Urothelium cell line (cell line): ENCODE measurements at places on chromosomes 13 and 19.

DNA sequence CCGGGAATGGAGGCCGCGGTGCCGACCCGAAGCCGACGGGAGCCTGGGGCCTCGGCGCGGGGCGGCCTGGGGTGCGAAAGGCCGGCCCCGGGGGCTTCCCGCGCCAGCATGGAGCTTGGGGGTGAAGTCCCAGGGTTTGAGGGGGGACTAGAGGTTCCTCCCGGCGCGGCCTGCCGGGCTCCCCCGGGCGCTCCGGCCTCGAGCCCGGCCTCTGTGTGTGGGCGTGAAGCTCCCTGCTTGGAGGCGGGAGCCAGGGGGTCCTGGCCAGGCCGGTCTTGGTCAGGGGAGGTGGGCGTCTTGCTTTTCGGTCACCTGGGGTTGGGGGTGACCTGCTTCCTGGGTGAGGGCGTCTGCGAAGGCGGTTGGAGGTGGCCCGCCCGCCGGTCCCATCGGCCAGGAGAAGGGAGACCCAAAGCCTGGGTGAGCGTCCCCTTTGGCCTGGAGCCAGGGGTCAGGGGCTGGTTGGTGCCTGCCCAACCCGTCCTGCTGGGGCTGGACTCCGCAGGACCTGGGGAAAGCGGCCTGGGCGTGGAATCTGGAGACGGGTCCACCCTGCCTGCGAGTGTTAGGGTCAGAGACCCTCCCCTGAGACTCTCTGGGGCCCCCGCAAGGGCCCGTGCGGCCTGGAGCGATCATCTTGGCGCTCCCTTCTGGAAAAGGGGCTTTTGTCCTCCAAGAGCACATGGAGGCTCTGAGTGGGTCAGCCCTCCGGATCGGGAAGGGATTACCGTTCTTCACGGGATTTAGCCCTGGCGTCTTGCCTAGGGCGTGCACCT lies 535 bp downstream of the BSG start:
- DNase-seq = no peak

GRCh38 chr13:37023871-37024270 lies 23.3 kb downstream of the EXOSC8 start:
- no peak for DNase-seq

- no peak for DNase-seq
These were observed 10.2 kb downstream of the CARM1 start for GRCh38 chr19:10881403-10882107.

- DNase-seq = no peak
These were observed 955.1 kb downstream of the DIAPH3 start for GRCh38 chr13:59208405-59209195.

DNA sequence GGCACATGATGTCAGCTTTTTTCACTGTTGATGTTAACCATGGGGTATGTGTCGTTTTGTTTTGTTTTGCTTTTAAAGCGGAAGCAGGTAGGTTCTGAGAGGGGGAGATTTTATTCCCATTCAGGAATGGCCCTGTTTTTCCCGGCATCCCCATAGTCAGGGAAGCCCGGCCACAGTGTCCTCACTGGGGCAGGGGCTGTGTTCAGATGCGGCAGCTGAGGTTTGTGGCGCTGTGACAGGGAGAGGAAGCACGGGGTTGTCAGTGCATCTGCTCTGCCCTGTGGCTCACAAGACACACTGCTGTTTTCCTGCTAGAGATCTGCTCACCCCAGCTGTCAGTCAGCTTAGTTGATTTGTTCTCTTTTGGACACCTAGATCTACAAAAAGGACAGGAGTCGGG lies 27.6 kb downstream of the ANKRD27 start:
- DNase-seq = no peak

DNA sequence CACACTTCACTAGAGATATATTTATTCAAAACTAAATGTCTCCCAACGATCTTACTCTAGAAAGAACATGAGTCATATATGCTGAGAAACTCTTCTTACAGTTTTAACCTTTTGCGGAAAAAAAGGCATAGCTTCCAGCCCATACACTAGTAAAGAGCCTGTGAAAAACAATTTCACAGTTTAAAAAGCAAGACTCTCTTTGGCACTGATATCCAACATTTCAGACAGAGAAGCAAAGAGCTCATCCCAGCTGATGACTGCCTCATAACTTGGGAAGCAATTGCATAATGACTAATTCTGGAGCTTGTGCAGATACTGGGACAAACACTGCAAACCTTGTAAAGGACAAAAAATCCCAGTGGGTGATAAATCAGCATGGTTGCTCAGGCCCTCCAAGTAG lies 88.0 kb downstream of the ENOX1 start:
- no peak for DNase-seq

GRCh38 chr13:21365574-21365973 lies 93.5 kb downstream of the ZDHHC20 start:
- DNase-seq = no peak

DNA sequence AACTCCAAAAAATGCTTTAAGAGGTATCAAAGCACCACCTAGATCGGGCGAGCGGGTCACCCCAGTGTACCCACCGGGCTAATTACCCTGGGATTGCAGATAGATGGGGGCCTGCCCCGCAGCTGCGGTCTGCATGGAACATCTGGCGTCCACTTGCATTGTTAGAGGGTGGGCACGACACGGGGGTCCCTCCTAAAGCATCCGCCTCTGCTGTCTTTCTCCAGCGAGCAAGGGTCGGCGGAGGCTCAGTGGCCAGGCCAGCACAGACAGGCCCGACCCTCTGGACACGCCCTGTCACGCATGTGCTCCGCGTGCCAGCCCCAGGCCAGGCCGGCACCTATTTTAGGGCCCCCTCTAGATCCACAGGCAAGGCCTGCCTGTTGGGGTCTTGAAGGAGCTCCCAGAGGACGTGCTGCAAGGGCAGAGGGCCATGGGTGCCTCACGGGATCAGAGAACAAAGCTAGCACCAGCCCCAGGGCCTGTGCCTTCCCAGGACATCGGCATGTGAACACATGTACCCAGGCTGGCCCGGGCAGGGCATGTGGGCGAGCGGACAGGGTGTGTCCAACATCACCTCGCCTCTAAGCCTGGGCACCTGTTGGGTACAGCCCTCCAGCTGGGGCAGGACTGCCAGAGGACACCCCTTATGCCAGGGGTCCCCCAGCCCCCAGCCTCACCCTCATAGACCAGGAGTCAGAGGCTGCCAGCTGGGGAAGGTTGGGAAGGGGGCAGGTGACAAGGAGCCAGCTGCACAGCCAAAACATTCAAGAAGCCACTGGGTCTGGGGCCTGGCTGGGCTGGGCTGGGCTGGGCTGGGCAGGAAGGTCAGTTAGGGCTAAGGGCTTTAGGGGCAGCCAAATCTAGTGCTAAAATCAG lies 35.6 kb upstream of the NANOS3 start:
- no peak for DNase-seq

DNA sequence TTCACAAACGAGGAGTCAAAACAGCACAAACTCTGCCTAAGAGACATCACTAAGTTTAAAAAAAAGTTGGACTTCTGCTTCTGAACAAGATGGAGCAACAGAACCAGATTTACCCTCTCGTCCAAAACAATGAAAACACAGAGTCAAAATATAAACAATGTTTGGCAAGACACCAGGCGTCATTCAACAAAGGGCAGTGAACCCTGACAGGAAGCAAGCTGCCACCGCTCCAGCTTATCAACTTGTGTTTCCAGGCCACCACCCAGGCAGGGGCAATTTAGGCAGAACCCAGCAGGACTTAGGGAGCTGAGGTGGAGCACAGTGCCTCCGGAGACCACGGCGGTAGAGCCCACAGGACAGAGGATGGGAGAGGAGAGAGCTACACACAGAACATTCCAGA lies 8.6 kb upstream of the NAPA start:
- no peak for DNase-seq

- peak; percentile 4 for DNase-seq
These were observed 1220.5 kb downstream of the PCDH17 start for GRCh38 chr13:58852076-58852475.

- peak; percentile 17 for DNase-seq
These were observed 1.2 kb upstream of the ZNF225 start for GRCh38 chr19:44111910-44112463.

DNA sequence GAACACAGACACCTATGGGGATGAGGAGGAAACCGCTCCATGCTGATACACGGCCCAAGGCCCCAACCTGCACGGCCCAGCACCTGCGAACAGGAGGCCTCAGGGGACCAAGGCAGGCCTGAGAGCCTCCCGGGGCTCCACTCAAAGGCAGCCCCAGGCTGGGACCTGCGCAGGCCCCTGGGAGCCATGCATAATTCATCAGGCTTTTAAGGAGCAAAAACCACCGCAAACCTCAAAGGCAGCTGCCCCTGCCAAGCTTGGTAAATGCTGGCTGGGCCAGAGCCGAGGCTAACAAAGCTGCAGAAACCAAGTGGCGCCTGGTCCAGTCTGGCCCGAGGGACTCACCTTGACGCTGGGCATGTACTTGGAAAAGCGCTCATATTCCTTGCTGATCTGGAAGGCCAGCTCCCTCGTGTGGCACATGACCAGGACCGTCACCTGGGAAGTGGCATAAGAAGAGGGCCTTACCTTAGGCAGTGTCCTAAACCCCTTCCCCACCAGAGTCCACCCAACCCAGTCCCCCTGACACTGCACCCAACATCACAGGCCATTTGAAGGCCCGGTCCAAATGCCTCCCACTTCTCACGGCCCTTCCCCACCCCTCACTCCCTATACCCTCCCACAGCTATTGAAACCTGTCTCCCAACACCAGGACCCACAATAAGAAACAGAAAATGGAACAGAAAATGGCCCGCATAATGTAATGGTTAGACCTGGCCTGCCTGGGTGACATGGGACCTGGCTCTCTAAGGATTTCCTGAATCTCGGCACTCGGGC lies 7.8 kb downstream of the DDX39A start:
- DNase-seq = no peak

DNA sequence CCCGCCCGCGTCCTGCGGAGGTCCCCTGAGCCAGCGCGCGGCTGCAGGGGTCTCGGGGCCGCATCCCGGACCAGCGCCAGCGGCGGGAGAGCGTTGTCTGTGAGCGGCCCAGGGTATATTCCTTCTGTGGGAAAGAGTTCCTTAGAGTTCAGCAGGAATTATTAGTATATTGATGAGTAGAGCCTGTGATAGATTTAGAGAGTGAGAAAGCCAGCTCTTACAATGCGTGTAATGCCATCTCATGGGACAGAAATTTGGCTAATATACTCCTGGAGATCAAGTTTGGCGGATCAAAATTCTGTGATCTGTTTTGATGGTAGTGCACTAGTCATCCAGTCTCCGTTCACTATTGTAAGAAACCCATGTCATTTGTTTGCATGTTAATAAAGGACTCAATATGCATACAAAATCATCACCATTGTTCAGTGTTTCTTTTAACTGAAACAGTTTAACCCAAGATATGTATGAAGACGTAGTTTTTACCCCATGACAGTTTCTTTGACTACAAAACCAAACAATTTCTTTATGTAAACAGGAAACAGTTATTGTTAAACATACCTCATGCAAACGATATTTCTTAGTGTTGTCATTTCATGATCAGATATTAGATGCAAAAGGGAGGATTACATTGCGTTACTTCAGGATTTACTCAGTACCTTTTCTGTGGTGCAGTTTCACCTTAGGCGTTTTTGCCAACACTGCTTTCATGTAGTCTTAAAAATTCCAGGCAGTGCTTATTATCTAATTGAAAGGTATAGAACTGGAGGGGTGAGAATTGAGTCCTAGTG lies 9.9 kb downstream of the TNFRSF19 start:
- DNase-seq = no peak

GRCh38 chr13:112635323-112635722 lies 47.4 kb upstream of the TUBGCP3 start:
- no peak for DNase-seq

GRCh38 chr13:98664047-98664446 lies 87.1 kb upstream of the STK24 start:
- peak; percentile 72 for DNase-seq

- peak; percentile 63 for DNase-seq
These were observed 14.2 kb upstream of the PNMA8C start for GRCh38 chr19:46442808-46443450.

DNA sequence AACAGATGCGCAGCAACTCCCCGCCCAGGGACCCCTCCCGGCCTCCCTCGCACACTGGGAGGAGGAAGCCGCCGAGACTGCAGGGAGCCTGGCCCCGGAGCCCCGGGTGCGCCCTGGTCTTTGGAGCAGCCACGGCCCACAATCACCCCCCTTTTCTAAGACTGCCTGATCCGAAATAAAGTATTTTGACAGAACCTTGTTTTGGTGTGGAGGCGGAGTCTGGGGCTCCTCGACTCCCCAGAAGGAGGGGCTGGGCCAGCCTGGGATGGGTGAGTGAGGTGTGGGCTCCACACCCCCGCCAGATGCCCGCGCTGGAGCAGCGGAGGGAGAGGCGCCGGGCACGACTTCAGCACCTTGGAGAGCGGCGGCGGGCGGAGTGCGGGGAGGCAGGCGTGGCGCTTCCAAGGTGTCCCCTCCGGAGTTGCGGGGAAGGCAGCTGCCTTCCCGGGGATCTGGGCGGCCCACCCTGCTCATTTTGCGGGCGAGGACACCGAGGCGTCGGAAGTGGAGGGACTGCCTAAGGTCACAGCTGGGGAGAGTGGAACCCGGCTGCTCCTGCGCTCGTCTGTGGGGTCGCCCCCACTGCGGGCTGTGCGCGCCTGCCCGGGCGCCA lies 9.4 kb downstream of the SIRT6 start:
- peak; percentile 69 for DNase-seq

GRCh38 chr19:31980796-31981195 lies 364.6 kb upstream of the ZNF507 start:
- DNase-seq = no peak

- DNase-seq = no peak
These were observed 74.3 kb downstream of the CRYL1 start for GRCh38 chr13:20451397-20451796.

DNA sequence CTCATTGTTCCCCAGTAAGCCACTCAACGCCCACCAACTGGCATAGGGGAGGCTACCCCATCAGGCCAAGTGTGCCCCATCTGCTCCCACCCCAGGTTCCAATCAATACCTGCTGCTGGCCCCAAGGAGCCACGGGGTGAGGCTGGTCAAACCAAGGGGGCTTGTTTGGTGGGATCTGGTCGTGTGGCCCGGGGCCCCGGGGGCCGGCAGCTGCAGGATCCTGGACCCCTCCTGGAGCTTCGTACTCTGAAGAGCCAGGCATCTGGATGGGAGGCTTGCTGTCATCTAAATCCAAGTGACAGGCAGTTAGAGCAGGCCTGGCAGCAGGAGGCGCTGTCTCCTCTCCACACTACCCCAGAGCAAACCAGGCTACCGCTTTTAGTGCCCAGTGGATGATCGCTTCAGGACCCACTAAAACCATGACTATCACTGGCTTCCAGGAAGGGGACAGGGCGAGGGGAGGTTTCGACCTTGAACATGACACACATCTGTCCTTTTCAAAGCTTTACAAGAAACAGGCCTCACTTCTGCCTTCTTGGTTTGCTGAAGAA lies 14.2 kb downstream of the CHERP start:
- DNase-seq = no peak

GRCh38 chr13:33119022-33119781 lies 103.0 kb downstream of the KL start:
- DNase-seq = no peak

GRCh38 chr13:37681281-37682032 lies 82.9 kb upstream of the POSTN start:
- no peak for DNase-seq
